ENCODE measurements at places on chromosomes 13 and 19.

GRCh38 chr13:102045731-102046130 lies 356.1 kb downstream of the FGF14 start:
- DNase-seq, result no peak

GRCh38 chr13:27822258-27822872 lies 30.1 kb downstream of the GSX1 start:
- DNase-seq, result no peak

DNA sequence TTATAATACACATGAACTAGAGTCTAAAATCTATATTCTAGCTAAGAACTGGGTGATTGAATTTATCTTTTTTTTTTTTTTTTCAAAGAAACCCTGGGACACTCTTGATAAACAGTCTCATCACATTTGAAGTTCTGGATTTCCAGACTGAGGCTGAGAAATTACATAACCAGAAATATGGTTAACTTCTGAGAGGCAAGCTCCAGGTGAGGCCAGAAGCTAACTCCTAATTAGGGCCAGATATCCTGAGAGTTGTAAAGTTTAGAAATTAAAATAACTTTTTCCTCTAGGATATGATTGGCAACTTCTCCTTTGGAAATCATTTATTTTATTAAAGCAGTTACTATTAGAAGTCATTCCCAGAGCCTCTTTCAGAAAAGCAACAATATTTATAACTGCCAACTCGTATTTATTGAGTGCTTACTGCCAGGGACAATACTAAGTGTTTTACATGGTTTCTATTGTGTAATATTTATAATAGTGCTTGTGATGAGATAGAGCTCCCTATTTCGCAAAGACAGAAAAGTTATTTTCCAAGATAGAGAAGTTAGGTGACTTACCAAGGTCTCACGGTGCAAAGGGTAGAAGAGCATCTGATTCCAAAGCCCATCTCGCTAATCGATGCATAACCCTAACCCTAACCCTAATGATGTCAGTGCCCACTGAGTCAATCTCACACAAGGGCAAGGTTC lies 187.7 kb downstream of the DCT start:
- DNase-seq, result no peak

DNA sequence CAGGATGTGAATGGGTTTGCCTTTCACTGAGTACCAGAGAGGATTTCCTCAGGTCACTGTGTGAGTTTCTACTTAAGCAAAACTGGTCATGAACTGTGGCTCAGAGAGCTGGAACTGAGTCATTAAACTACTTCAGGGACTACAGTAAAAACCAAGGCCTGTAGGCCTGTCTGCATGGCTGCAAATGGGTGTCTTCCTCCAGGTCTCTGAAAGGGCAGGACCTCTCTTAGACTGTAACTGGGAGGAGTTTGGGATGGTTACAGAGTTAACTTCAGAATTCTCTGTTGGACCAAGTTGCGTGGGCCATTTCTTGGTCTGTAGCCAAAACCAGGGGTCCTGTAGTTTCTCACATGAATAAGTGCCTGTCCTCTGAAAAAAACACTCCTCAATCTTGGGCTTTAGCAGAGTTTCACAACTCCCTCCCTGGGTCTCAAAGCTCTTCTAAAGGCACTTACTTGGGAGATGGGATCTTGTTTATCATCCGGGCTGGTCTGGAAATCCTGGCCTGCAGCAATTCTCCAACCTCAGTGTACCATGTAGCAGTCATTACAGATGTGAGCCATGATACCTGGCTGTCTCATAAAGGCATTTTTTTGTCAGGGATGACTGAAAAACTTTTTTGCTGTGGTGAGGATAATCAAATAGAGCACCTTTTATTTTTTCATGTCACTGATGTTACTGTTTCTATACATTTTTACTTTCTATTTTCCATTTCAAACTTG lies 19.7 kb downstream of the ZNF714 start:
- no peak for DNase-seq

- no peak for DNase-seq
These were observed 7.1 kb upstream of the ACTL9 start for GRCh38 chr19:8705742-8706141.

GRCh38 chr13:108708921-108709320 lies 79.5 kb downstream of the MYO16 start:
- DNase-seq, result no peak

GRCh38 chr13:44668688-44669087 lies 92.6 kb upstream of the TSC22D1 start:
- DNase-seq, result peak; percentile 91

DNA sequence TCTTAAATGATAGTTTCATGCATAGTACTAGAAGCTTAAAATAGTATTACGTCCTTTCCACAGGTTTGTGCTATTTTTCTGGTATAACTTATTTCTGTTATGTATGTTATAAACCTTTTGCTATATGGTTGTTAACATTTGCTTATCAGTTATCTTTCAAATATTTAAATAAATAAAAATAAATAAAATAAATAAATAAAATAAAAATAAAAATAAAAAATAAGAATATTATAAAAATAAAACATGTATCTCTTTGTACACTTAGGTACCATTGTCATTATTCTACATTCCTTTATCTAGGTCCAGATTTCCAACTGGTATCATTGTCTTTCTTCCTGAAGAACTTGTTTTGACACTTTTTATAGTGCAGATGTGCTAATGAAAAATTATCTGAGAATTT lies 1310.4 kb upstream of the SLC10A2 start:
- DNase-seq, result no peak

DNA sequence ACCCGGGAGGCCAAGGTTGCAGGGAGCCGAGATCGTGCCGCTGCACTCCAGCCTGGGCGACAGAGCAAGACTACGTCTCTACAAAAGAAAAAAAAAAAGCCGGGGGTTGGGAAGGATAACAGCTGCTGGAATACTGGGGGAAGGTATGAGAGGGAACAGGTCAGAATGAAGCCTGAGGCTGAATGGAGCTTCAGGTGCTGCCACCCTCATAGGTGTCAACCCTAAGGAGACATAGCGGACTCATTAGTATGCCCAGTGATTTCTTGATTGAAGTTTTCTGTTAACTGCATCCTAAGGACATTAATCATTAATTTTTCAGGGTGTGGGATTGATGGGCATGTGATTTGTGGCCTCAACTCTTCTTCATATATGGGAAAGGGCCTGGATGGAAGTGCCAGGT lies 6.0 kb downstream of the SMARCA4 start:
- no peak for DNase-seq

- no peak for DNase-seq
These were observed 159.0 kb downstream of the PAN3 start for GRCh38 chr13:28297341-28297740.

GRCh38 chr19:19260417-19261214 lies 12.5 kb downstream of the TM6SF2 start:
- no peak for DNase-seq

DNA sequence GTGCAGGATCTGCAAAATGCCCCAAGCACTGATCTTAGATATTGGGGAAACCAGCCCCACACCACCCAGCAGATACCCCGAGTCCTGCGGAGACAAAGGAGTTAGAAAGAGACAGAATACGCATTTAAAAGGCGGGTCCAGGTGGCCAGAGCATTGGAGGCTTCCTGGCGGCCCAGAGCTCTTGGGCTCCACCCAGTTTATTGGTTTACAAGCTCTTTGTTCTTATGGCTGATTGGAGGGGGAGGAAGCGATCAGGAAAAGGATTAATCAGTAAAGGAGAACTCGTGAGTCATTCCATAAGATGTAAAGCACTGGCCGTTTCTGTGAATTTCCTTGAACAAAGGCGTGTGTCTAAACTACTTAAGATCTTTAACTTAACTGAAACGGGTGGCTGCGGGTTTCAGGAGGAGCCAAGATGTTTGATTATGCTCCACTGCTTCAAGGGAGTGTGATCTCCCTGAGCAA lies 926 bp downstream of the ZNF587 start:
- peak; percentile 51 for DNase-seq

DNA sequence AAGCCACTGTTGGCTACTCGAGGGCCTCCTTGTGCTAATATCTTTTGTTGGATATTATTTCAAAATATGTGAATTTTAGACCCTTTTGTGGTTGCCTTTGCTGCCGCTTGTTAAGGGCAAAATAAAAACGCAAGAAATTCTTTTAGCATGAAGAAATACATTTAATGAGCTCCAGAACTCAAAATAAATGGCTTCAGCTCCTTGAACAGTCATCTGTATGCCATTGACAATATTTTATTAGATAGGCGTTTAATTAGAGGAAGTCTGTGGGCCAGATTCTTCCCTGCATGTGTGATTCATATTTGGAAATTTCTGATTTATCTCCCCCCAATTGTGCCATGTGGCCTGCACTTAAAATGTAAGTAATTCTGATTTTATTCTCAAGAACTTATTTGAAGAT lies 177.2 kb downstream of the STK24 start:
- peak; percentile 90 for DNase-seq

GRCh38 chr13:41554626-41555386 lies 97.5 kb downstream of the RGCC start:
- DNase-seq, result no peak

- no peak for DNase-seq
These were observed 1375.6 kb downstream of the EFNB2 start for GRCh38 chr13:105159841-105160240.

- peak; percentile 10 for DNase-seq
These were observed 2591.7 kb upstream of the PCDH20 start for GRCh38 chr13:64007339-64007738.

- no peak for DNase-seq
These were observed 32.2 kb downstream of the GP6 start for GRCh38 chr19:55005684-55006488.

- no peak for DNase-seq
These were observed 36.0 kb downstream of the SPTBN4 start for GRCh38 chr19:40502647-40503319.

- no peak for DNase-seq
These were observed 30.3 kb downstream of the SHISA2 start for GRCh38 chr13:26021516-26021915.

DNA sequence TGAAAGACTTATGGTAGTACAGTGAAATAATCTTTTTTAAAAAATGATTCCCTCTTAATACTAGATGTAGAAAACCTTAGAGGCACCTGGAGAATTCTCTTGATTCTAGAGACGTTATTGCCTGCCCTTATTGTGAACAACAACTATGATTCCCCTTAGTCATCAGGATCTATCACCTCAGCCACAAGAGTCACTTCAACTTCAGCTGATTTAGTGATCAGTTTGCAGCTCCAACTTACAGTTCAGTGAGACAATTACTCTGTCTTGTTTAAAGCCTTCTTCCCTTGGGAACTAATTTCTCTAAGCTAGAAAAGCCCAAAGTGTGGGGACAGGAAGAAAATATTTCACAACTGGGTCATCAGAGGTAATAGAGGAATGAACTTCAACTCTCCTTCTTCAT lies 254.3 kb upstream of the SLITRK1 start:
- no peak for DNase-seq

GRCh38 chr19:33325920-33326319 lies 23.6 kb upstream of the CEBPA start:
- peak; percentile 6 for DNase-seq

DNA sequence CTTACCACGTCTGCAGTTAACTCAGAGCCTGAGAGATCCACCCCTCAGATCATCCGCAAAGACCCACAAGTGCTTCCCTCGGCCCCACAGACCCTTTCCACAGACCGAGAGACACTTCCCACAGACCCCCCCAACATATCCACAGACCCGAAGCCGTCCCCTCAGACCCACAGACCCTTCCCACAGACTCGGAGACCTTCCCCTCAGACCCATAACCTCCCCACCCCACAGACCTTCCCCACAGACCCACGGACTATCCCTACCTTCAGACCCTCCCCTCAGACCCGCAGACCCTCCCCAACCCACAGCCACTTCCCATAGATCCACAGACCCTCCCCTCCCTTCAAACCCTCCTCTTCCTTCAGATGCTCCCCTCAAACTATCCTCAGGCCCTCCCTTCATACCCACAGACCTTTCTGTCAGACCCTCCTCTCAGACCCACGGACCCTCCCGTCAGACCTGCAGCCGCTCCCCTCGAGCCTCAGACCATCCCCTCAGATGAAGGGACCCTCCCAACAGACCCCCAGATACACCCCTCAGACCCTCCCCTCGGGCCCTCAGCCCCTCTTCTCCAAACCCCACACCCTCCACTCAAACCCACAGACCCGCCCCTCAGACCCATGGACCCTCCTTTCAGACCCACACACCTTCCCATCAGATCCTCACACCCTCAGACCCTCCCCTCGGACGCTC lies 20.1 kb upstream of the TFDP1 start:
- no peak for DNase-seq

DNA sequence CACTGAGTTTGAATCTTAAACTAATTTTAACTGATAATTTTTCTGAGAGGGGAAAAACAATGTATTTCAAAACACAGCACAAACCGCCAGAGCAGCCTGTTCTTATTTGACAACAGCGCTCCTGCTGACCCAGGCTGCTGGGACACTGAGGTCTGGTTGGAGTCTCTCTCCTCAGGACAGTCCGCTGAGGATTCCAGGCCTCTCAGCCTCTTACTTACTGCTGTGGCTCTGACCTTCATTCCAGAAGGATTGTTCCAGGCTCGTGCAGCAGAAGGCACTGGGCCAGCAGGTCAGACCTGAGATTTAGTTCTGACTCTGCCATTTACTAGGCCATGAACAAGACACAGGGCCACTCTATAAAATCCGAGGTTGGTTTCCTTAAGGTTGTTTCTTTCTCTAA lies 393.6 kb downstream of the TDRD3 start:
- DNase-seq, result no peak

DNA sequence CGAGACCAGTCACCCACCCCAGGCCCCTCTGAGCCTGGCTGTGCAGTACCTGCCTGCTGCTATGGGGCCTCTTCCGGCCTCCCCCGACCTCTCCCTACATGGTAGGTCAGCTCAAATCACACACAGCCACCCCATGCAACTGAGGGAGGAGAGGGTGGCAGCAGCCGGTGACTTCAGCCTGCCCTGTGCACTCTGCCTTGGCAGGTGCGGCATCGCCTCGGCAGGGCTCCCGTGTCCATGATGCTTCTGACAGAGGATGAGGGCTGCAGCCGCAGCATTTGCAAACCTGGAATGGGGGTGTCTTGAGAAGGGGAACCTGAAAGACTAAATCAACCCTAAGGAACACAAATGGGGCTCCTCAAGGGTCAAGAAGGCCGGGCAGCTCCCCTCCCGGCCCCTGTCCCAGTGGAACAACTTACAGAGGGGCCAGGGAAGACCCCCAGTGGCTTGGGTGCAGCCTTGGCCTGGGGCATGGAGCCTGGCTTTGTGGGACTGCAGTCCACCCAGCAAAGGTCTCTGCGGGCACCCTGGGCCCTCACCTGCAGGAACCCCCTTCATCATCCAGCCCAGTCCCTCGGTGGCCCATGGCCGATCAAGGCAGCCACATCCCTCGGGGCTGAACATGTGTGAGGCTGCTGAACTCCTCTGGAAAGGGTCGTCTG lies 6.7 kb downstream of the TEX29 start:
- DNase-seq, result no peak

DNA sequence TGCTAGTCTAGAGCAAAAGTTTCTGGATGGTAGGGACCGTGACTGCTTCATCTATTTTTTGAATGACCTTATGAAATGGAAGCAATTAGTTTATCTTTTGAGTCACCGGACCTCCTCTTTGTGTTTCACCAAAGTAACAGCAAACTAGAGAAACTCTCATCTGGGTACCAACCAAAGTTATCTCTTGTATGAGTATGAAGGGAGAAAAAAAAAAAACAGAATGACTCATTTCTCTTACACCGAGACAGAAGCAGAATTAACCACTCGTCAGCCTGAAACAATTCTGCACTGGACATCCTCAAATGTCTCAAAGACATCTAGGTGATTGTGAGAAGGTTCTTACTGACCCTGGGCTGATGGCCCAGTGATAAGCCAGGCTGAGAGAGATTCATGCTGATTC lies 18.3 kb downstream of the ZNF100 start:
- DNase-seq, result no peak

Data from fibroblast of skin of right biceps (primary cell).